SJCRH30 (cell line): ENCODE measurements at places on chromosomes 12 and 14.

GRCh38 chr12:86748894-86749293, 492.7 kb upstream of the MGAT4C start:
- DNase-seq, result no peak

DNA sequence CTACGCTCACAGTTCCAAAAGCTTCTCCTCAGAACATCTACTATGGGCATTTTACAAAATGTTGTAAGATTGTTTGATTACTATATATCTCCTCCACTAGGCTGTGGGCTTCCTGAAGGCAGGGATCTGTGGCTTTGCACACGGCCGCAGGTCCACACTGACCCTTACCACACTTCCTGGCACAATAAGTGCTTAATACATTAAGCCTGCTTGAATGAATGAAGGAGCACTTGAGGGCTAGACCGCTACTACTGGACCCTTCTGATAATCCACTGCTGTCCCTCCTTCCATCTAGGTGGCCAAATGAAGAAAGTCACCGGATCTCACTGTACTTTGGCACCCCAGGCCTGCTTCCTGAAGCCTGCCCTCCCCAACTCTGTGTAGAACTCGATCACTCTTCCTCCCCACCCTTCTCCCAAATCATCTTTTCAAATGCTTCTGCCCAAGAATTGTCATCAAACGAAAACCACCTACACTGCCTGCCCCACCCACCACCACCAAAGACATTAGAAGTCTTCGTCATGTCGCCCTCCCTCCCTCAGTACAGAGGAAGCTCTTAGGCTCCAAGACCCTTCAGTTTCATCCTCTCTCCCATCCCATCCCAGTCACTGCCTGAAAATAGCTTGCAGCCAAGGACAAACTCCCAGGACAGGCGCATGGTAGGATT, 596 bp upstream of the ZBTB39 start:
- DNase-seq, result no peak

- DNase-seq, result no peak
Observed at GRCh38 chr12:62426089-62426488, 40.5 kb upstream of the MON2 start.

DNA sequence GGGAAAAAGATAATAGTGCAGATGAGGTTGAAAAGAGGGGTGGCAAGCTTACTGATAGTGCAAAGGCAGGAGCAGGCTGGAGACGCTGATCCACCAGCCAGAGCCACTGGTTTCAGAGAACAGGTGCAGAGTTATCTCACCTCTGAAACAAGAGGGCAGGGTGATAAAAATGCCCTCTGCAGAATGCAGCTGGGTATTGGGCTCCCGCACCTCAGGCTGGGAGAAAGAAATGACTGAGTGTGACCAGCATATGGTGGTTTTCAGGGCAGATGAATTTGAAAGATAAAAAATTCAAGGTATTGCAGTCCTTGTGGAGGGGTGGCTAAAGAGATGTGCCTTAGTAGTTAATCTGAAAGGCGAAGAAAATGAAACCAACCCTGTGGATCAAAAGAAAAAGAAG, 2.9 kb upstream of the TMEM30B start:
- DNase-seq, result no peak

GRCh38 chr14:93103392-93104080, 12.2 kb downstream of the ITPK1 start:
- DNase-seq, result no peak

GRCh38 chr14:60278350-60278749, 29.3 kb downstream of the PPM1A start:
- no peak for DNase-seq

GRCh38 chr12:95116341-95116740, 42.9 kb upstream of the NR2C1 start:
- no peak for DNase-seq

DNA sequence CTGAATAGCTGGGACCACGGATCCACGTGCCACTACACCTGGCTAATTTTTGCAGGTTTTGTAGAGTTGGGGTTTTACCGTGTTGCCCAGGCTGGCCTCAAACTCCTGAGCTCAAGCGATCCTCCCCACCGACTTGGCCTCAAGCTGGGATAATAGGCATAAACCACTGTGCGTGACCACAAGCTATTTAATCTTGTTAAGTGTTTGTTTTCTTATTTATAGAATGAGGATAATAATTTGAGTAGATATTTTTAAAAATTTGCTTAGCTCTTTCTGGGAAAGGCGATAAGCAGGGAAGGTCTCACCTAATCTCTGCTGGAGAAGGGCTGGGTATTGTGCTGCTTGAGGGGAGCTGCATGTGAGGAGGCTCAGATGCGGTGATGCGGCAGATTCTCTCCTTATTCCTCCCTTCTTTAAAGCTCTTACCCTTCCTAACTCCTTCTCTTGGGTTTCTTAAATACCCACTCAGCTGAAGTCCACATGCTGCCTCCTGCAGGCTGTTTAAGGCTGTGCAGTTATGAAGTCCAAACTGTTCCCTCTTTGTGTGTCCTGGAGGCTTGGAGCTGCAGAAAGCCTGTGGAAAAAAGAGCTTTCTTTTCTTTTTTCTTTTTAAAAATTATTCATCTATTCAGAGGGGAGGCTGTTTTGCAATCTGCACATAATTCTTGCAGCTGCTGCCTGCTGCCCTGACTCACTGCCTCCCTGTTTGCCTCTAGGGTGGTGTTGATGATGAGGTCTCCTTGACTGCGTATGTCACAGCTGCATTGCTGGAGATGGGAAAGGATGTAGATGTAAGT, 37.9 kb downstream of the A2ML1 start:
- DNase-seq, result peak; percentile 34
